Renal pelvis (tissue), 12 donors: ENCODE measurements at places on chromosomes 7 and 10.

GRCh38 chr7:111678986-111679385 lies 116.7 kb upstream of the IMMP2L start:
- no peak for DNase-seq

- no peak for DNase-seq
These were observed 283.1 kb upstream of the NRP1 start for GRCh38 chr10:33617381-33618080.

- no peak for DNase-seq
These were observed 210.4 kb downstream of the FAM107B start for GRCh38 chr10:14564268-14564744.

GRCh38 chr10:17624996-17625395 lies 7.8 kb upstream of the HACD1 start:
- no peak for DNase-seq

DNA sequence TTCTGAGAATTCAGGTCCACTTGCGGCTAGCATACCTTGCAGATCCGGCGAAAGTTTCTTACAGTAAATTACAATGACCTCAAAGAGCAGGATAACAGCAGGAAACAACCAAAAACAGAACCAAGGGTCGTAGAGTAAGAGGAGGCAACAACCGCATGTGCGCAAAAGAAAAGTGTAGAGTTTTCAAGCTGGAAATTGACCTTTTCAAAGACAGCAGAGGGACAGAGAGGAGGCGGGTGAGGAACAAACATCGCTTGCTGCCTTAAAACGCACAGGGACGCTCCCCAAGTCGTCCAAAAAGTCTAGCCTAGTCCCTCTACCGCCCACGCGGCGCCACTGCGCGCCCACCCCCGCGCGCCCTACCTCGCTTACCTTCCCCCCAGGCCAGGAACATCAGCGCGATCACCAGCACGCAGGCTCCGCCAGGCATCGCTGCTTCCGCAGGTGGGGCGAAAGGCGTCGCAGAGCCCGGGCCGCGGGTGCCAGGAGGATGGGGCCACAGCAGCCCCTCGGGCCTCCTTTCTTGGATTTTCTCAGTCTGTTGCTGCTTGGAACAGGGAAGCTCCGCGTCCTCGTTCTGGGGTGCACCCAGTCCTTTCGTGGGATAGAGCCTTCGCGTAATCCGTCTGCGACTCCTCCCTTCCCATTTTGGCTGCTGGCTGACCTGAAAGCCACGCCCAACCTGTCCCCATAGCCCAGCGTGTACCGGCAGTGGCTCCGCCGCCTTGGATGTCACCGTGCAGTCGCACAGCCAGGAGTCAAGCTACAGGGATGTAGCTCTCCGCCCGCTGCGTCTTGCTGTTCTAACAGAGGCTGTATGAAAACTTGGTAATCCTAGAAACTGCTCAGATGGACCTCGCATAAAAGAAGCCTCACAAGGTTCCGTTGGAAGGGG lies at the start of gene VWDE:
VWDE (minus strand) TSS at position 579 of the 895 bp plus-strand sequence; CDS start at position 430, 149 bp downstream.
- peak; percentile 43 for DNase-seq

GRCh38 chr7:122155566-122155965 lies 11.5 kb upstream of the AASS start:
- no peak for DNase-seq

DNA sequence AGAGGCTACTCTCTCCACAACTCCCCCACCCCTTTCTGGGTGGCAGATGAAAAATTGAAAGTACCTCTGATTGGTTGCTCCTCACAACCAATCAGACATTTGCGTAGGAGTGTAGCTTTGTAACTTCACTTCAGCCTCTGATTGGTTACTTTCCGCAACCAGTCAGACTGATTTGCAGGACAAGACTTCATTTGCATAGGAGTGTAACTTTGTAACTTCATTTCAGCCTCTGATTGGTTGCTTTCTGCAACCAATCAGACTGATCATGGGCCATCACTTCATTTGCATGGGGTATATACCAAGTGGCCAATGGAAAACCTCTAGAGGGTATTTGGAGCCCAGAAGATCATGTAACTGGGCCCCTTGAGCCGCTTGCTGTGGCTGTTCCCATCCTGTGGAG lies 25.6 kb downstream of the CDNF start:
- DNase-seq = no peak

DNA sequence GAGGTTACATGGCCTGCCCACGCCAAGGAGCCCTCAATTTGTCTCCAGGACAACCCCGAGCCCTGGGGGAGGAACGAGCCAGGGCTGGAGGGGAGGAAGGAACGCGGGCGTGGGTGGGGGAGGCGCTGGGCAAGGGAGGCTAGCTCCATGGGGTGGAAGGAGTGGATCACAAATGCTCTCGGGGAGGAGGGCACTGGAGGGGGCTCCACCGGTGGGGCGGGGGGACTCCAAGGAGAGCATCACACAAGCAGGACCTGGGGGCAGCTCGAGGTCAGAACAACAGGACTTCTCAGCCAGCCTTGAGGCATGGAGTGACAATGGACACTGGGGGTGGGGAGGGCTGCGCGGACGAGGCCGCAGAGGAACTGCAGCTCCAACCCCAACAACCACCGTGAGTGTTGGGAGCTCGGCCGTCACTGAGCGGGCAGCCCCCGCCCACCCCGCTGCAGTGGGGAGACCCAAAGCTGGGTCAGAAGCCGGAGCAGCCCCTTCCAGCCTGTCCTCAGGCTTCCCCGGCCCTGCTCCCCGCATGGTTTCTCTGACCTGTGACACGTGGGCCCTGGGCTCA lies 41.1 kb downstream of the STK32C start:
- DNase-seq = no peak

- no peak for DNase-seq
These were observed 110.5 kb downstream of the DYNC2I1 start for GRCh38 chr7:158966780-158967390.

DNA sequence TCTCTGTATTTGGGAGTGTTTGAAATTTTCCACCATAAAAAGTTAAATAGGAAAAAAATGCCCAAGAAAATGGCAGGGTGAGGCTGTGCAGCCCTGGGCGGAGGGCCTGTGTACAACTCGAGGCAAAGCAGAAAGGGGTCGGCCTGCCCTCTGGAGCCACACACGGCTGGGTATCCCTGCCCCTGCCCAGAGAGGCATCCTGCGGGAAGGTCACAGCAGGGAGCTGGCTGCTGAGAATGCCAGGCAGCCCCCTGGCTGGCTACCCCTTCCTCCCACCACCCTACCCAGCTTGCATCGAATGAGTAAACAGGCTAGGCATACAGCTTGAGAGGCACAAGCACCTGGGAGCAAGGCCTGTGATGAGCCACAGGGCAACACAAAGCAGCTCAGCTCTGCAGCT lies 46.1 kb downstream of the CAMK2B start:
- DNase-seq = no peak

DNA sequence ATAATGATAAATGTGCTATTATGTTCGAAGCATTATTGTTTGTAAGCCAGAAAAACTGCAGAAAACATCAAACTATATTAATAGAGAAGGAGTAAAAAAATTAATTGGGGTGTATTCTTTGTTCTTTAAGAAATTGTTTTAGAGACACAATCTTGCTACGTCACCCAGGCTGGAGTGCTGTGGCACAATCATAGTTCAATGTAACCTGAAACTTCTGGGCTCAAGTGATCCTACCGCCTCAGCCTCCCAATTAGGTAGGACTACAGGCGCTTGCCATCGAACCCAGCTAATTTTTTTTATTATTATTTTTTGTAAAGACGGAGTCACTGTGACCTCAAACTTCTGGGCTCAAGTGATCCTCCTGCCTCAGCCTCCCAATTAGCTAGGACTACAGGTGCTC lies 1138.6 kb downstream of the GATA3 start:
- DNase-seq = no peak

- DNase-seq = no peak
These were observed 142.2 kb upstream of the TMEM196 start for GRCh38 chr7:19915596-19915995.

DNA sequence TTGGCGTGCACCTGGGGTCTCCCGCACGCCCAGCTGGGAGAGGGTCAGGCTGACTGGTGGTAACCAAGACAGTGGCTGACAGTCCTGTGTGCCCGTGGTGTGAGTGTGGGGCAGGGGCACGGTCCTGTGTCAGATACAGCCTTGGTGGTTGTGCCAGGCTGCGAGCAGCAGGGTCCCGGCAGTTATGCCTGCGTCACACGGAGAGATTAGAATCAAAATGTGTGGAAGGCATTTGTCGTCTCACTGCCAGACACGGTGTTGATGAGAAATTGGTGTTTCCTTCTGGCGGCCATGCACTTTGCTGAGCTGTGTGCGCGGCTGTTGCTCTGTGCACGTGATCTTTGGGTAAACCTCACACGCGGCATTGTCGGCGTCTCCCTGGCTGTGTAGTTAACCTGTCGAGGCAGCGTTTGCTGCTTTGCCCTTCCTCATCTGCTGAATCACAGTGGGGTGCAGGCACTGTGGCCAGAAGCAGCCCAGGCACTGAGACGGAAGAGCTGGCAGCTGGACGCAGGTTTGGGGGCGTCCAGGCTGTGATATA lies 87.7 kb downstream of the NKX6-2 start:
- DNase-seq = no peak

- DNase-seq = no peak
These were observed 38.6 kb downstream of the SLC25A40 start for GRCh38 chr7:87837597-87837996.

DNA sequence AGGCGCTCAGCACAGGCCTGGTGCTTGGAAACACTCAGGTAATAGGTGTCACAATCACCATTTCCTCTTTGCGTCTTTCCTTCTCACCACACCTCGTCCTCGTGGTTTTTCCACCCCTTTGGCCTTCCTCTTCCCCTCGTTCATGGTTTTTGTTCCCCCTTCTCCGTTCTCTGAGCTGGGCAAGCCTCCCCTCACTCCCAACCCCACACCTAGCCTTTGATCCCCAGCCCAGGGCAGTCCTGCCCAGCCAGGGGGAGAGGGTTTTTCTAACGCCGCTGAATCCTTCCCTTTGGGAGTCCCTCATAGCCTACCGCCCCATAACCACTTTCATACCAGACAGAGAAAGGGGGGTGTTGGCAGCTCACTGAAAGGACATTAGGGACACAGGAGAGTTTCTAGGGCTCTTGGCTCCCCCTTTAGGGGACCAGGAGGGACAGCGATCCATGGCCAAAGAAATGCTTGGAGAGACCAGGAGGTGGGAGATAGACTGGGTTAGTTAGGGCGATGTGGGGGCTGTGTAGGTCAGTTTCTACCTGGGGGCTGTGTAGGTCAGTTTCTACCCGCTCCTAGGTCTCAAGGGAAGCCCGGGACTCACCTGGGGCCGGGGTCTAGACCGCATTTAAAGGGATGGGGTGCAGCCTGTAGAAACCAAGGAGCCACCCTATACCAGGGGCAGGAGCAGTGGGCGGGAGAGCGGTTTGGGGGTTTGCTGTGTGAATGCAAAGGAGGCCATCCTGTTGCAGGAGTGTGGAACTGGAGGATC lies 1.4 kb downstream of the EPHB4 start:
- peak; percentile 36 for DNase-seq

GRCh38 chr7:87561102-87561501 lies 39.6 kb downstream of the ABCB1 start:
- no peak for DNase-seq

- DNase-seq = no peak
These were observed 67.2 kb downstream of the VOPP1 start for GRCh38 chr7:55504967-55505658.

DNA sequence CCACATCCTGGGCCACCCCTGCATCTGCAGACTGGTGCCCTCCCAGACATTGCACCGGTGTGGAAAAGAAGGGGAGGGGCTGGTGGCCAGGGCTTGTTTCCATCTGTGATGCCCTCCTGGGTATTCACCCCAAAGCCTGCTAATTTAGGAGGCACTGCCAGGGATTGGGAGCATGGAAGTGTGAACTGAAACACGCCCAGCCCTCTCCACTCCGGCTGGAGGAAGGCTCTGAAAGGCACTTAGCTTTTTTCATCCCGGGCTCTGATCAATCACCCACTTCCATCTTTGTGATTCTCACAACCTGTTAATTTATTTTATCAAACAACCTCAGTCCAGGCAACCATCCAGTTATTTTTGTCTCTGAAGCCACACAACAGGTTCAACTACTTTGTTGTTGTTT lies 20.9 kb upstream of the CPXM2 start:
- DNase-seq = no peak

DNA sequence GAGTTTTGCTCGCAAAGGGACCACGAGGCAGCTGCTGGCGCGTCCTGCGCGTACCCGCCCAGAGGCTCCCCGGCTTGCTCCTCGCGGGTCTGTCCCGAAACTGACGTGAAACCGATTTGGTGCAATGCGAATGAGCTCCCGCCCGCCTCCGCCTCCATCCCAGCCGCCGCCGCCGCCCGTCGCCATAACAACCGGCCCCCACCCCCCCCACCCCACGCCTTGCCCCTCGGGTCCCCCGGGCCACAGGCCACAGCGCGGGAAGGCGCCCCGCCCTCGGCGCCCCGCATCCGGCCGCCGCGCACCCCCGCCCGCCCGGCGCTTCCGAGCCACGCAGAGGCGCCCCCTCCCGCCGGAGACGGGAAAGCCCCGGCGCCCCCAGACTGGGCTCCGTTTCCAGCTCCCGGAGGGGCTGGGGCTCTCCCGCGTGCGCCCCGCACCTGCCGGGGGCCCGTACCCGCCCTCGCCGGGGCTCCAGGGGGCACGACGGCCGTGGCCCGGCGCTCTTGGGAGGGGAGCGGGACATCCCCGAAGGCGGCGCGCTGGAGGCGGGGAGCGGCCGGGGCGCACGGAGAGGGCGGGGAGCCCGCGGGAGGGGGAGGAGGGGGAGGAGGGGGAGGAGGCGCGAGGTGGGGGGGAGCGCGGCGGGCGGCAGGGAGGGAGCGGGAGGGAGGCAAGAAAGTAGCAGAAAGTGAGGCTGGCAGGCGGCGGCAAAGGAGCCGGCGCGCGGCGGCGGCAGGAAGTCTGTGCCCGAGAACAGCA lies at the start of gene CAMK1D:
CAMK1D (plus strand) TSS at position 678 of the 759 bp plus-strand sequence.
- peak; percentile 72 for DNase-seq

- DNase-seq = no peak
These were observed 15.6 kb upstream of the FXYD4 start for GRCh38 chr10:43355749-43356371.

DNA sequence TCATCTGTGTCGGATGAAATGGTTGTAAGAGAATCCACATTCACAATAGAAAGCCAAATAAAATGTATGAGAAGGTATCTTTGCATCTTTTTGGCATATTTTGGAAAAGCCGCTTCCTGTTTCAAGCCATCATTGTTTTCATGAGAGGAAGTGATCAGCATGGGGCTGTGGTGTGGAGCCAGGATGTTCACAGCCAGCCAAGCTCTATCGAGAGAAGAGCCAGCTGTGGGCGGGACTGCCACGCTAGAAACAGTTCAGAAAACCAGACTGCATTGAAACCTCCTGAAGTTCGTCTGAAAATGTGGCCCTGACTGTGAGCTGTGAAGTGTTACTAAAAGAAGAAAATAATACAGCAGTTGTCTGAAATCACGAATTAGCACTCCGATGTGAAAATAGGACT lies 21.2 kb upstream of the NPS start:
- no peak for DNase-seq
